Activated CD8-positive, alpha-beta T cell treated with anti-CD3 and anti-CD28 coated beads for 36 hours (primary cell): ENCODE measurements at places on chromosomes 3 and 15. TPM values are rescaled to one million over a fixed set of nuclear protein-coding genes. Genes with fewer than 3 reads are reported as not detected.

DNA sequence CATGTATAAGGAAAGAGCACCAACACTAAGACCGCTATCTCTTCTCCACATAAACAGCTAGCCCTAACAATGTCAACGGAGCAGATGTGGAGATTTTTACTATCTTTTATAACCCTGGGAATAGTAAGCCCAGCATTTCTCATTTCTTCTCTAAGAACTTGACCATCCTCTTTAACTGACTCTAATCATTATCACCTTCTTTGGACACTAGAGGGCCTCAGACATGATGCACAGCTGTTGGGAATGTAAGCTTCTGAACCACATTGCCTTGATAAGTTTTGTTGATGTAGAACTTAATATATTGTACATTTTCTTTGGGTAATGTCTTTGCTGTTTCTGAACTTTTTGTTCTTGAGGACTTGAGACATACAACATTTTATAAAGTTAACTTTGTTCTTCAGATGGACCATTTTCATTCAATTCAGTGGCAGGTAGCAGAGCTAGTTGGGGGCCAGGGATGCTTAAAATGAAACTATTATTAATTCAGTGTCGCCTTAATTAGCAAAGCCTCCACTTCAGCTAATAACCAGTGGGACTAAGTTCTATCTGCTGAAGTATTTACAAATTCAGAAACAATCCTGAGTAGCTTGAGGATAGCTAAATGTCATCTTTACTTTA is 9.6 kb upstream of the TAGLN3 start:
- no peak for DNase-seq

GRCh38 chr3:25894101-25894500 is 104.2 kb downstream of the OXSM start:
- no peak for DNase-seq

- no peak for DNase-seq
Measured at GRCh38 chr15:38130205-38130567, 122.5 kb upstream of the SPRED1 start.

GRCh38 chr15:95405447-95405846 is 925.1 kb upstream of the NR2F2 start:
- DNase-seq: no peak

DNA sequence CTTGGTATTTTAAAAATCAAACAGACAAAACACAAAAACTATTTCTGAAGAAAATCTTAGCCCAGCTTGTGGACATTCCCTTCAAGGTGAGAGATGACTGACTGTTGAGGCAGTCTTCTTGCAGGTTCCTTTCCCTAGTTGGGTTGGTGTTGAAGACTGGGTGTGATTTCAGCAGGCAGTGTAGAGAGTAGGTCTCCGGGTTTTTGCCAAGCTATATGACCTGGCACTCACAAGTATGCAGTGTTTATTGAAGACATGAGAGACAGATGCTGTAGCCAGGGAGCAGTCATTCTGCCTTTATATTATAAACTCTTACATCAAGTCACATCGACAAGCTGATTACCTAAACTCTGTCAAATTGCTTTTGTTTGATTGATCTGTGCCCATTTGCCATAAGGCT is 17.5 kb downstream of the SENP8 start:
- no peak for DNase-seq

GRCh38 chr3:14391033-14391432 is 11.4 kb upstream of the SLC6A6 start:
- no peak for DNase-seq

GRCh38 chr3:134242649-134243617 is 7.7 kb downstream of the RYK start:
- no peak for DNase-seq

DNA sequence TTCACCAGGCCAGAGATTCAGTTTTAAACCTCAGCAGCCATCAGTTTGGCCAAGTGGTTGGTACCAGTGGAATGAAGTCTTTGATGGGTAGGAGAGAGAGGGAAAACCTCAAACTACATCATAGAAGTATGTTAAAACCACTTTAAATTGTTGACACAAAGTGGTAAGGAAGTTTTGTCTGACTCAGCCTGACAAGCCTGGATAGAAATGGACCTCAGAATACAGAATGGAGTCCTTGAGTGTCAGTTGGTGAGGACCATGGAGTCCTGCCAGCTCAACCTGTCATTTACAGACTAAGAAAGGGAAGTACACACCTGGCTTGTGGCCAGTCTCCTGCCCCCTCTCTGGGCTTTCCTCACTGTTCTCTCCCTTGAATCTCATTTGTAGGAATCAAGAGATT is 12.1 kb downstream of the EAF1 start:
- DNase-seq: no peak

DNA sequence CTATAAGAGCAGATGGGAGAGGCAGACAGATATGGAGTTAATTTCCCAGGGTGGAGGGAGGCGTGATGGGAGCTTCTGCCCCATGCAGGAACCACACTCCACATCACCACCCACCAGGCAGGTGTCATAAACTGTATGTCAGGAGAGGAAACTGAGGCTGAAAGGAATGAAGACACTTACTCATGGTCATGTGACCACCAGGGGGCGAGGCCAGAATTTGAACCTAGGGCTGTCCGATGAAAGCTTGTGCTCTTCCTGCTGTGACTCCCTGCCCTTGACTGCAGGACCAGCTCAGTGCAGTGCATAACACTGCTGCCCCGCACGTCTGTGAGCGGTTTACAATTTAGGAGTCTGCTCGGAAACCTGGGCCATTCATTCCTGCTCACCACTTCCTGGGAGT is 28.8 kb downstream of the NUP210 start:
- DNase-seq: peak; percentile 25

DNA sequence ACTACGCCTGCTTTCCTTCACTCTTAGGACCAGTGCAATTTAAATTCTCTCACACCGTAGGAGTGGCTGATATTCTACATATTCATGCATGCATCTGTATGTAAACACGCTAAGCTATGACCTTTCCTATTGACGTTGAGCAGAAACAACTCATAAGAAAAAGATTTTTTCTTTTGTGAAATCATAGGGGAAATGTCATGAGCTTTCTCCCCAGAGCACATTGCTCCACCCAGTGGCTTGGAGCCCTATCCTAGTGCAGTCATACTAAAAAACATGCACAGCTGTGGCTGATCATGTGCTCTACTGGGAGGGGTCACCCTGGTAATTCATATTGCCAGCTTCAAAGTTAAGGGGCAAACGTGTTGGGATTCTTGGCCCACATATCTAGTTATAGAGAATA is 1.8 kb upstream of the MESD start:
- peak; percentile 58 for DNase-seq

GRCh38 chr3:175948041-175948440 is 1088.9 kb downstream of the NAALADL2 start:
- no peak for DNase-seq

DNA sequence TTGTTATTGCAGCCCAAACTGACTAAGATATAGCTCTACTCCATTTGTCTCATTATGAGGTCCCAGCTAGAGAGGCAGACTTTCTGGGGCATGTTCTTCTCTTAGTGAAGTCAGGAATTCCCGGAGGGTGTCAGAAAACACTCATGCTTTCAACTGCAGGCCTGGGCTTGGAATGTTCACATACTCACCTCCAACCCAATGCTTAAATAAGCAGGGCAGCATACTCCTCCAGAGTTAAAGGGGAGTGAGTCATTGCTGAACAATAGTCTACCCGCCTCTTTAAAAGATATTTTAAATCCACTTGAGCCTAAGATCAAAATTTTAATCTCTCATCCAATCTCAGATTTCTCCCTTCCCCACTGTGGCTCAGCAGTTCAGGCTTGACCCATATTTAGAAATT is 167.8 kb upstream of the DPH6 start:
- no peak for DNase-seq

GRCh38 chr15:59539799-59540198 is 71.8 kb upstream of the GCNT3 start:
- DNase-seq: no peak

- DNase-seq: no peak
Measured at GRCh38 chr3:64278625-64279024, 53.4 kb upstream of the PRICKLE2 start.

- no peak for DNase-seq
Measured at GRCh38 chr3:143326983-143327778, 207.6 kb downstream of the CHST2 start.

DNA sequence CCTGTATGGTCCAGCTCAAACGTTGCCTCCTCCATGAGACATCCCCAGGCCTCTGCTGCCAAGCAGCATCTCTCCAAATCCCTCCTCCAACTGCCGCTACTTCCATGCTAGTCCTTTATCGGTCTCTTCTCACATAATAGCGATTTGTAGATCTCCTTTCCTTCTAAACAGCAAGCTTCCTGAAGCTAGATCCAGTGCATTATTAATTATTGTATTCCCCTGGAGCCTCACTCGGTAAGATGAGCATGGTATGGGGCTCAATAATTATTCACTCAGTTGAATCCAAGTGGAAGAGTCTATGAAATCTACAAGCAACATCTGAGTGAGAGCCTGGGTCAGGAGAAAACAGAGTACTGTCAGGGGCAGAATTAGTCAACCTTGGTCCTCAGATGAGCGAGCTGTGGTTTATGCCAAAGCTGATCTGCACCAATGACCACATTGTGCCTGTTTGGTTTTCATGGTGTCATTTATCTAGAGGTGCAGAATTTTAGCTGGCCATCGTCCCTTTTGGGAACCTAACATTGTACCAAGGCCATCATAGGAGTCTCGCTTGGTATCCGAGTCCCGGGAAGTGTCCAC is 93.8 kb upstream of the UBE2E1 start:
- no peak for DNase-seq

DNA sequence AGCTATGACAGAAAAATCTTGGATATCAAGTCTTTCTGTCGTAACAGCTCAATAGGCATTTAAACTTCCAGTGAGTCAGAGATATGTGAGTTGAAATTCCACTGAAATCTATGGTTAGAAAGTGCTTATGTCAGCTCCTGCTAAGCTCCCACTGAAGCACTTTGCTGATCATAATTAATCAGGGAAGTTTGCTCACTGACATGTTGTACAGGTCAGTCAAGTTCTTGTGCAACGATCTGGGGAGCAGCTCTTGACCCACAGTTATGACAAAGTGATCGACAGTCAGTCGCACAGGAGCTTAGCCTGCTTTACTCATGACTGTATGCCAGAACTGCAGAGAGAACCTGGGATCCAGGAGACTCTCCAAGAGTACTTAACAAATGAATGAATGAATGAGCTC is 453.5 kb downstream of the SOX2 start:
- no peak for DNase-seq

DNA sequence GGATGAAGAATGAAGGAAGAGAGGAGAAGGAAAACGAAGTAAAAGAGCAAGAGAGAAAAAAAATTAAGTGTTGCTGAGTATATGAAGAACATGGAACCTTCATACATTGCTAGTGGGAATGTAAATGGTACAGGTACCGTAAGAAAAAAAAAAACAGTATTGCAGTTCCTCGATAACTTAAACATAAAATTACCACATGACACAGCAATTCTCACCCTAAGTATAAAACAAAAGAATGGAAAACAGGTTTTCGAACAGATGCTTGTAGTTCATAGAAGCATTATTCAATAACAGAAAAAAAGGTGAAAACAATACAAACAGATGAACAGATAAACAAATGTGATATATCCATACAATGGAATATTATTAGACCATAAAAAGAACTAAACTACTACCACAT is 51.6 kb downstream of the SENP7 start:
- no peak for DNase-seq

- no peak for DNase-seq
Measured at GRCh38 chr3:9314796-9315195, 48.1 kb upstream of the THUMPD3 start.

- no peak for DNase-seq
Measured at GRCh38 chr15:52114261-52115055, 1.9 kb upstream of the BCL2L10 start.

DNA sequence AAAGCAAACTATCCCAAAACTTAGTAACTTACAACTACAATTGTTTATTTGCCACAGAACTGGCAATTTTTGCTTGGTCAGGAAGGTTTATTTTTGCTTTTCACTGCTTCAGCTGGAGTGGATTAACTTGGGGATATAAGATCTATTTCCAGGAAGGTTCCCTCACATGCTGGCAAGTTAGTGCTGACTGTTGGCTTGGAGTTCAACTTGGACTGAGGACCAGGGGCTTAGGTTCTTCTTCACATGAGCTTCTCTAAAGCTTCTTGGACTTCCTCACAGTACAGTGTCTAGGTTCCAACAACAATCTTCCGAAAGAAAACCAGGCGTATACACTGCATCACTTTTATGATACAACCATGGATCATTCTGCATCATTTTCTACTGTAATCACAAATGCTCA is 264.4 kb downstream of the CHL1 start:
- DNase-seq: no peak

Gene CFAP44
- 3.6 TPM for total RNA-seq

Gene TAGLN3
- total RNA-seq: 1.2 TPM

DNA sequence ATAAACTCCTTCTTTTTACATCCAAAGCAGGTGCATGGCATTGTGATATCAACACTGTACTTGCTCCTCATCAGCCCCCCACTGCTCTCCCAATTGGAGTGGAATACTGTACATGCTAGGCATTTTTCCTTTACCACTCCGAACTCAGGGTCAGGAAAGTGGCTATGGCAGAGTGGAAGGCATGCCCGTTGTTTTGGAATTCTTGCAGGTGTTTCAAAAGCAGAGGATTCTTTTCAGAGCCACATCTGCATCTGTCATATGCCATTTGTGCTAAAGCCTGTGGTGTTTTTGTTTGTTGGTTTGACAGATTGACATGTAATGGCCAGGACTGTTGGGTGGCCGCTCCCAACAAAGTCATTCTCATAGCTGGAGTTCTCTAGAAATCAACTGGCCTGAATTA is 41.7 kb downstream of the SOX2 start:
- no peak for DNase-seq

DNA sequence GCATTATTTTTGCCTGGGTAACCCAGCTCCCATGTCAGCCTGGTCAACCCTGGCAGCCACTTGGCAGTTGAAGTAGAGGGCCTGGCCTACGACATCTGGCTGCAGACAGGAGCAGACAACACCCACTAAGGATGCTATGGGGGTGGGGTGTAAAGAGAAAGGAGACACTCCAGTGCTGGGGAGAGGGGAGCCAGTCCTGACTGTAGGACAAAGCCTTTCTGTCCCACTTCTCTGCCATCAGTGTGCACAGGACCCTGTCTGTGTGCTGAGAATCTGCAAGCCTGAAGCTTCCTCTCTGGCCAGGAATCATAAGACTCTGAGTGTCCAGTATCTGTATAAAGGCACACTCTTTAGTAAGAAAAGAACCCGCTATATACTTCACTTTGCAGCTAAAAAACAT is 96.3 kb upstream of the CHRM5 start:
- no peak for DNase-seq

Gene SUMF1
- total RNA-seq: 6.6 TPM
